Fibroblast of lung (primary cell): ENCODE measurements at places on chromosomes 5 and 9. TPM values are rescaled to one million over a fixed set of nuclear protein-coding genes. Genes with fewer than 3 reads are reported as not detected.

Gene SMC5
- total RNA-seq: 29.2 and 45.7 TPM in 2 replicates

Gene ELOVL7
- under 0.01 and 0.26 TPM in 2 replicates for total RNA-seq

- DNase-seq: no peak
These were observed 3.1 kb upstream of the DOCK8 start for GRCh38 chr9:211557-211956.

Gene COL5A1
- total RNA-seq: 63.7 and 72.8 TPM in 2 replicates

Gene ANKRD31
- 0.26 and 0.33 TPM in 2 replicates for total RNA-seq

Gene LRRC19
- total RNA-seq: not detected in 2 replicates

GRCh38 chr9:109652971-109653370, 127.0 kb upstream of the PALM2AKAP2 start:
- peak; percentile 51 for DNase-seq

Gene PKD2L2
- 0.26 TPM in 1 of 2 replicates, not detected in the other for total RNA-seq

DNA sequence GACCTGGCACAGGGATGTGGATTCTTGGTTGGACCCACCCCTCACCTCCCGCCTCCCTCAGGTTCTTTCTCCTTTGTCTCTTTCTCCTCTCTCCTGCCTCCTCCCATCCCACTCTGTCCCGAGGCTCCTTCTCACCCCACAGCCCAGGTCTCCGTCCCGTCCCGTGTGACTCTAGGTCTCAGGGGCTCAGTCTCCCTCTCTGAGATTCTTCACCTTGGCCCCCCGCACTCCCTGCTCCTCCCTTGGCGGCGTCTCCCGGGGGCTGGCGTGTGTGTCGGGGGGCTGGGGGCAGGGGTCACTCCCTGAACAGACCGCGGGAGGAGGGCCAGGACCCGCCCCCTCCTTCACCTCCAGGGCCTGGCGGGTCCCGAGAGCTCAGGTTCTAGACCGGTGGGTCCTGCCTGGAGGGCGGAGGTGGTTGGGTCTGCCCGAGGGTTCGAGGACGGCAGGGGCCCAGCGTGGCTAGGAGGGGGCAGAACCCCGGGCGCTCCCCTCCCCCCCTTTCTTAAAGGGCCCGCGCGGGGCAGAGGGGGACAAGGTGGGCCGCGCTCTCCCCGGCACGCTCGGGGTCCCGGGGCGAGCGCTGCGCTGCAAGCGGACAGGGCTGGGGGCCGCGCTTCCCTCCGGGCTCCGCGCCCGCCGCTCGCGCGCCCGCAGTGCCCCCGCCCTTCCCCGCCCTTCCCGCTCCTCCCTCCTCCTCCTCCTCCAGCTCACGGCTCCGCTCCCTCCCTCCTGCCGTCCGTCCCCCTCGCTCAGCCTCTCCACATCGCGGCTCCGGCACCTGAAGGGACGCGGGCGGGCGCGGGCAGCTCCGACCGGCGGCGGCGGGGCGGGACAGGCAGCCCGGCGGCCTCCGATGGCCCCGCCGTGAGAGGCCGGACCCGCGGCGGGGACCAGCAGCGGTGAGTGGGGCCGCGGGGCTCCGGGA, at the start of gene PSD2:
Gene PSD2, plus strand, starts transcription at position 735 of the 928 bp plus-strand sequence. CDS start 13,633 bp downstream, outside the sequence.
- no peak for DNase-seq

DNA sequence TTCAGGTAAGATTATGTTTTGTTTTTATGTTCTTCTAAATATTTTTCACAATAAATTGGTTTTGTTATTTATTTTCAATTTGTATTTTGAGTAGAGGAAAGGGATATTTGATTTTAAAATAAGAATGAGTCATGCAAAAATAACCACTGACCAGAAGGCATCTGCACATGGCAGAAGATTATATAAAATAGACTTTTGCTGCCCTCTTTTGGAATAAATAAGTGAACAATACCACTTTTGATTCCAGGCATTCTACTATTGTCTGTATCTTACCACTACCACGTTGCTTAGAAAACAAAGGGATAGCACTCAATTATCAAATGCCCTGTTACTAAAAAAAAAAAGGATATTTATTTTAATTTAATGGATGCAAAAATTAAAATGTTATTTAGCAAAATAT, 227.3 kb upstream of the ITGA1 start:
- DNase-seq: no peak

DNA sequence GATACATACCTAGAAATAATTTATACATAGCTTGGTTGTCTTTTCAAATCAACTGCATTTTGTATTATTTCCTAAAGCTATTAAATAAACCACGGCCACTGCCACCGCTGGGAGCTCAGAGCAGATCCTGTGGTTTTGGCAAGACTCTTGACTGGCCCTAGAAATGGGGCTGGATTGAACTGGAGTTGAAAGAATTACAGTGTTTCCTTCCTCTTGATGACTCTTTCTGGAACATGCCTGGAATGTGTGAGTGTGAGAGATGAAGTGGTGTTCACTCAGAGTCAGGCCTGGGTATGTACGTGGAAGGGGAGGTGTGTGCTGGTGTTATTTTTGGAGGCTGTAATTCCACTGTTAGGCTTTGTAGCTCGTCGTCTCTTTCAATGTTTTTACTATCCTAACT, 45.9 kb downstream of the TEK start:
- DNase-seq: peak; percentile 86

- no peak for DNase-seq
These were observed 111.2 kb upstream of the IER5L start for GRCh38 chr9:129289131-129289731.

Gene OTULINL
- total RNA-seq: under 0.01 and 0.17 TPM in 2 replicates

Gene PLPPR1
- not detected in 2 replicates for total RNA-seq

GRCh38 chr9:96686638-96687335, 31.7 kb upstream of the PRXL2C start:
- peak; percentile 76 for DNase-seq

Gene GRM6
- total RNA-seq: not detected in 2 replicates

- DNase-seq: peak; percentile 74
These were observed 786 bp upstream of the NTNG2 start for GRCh38 chr9:132160802-132161742.

GRCh38 chr5:54491326-54491725, 26.2 kb upstream of the SNX18 start:
- no peak for DNase-seq

GRCh38 chr5:228886-229285, 10.8 kb downstream of the SDHA start:
- no peak for DNase-seq

- DNase-seq: no peak
These were observed 57.5 kb downstream of the CEMIP2 start for GRCh38 chr9:71710856-71711255.

Gene RNF208
- 0.26 and 0.33 TPM in 2 replicates for total RNA-seq

DNA sequence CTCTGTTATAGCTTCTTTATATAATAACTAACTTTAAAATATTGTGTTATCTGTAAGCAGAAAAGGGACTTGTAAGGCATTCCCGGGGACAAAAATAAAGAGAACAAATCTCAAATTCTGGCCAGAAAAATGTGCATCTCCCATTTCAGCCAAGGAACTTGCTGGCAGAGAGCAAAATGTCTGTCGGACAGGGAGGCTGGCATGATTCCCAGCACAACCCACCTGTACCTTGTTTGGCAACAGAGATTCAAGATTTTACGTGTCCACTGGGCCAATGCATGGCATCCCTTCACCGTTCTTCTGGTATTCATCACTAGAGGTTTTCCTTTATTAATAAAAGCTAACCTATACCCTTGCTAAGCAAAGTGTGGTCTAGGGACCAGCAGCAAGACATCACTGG, 566.6 kb downstream of the PSAT1 start:
- peak; percentile 44 for DNase-seq

- no peak for DNase-seq
These were observed 6.7 kb downstream of the CCDC187 start for GRCh38 chr9:136297016-136297691.

DNA sequence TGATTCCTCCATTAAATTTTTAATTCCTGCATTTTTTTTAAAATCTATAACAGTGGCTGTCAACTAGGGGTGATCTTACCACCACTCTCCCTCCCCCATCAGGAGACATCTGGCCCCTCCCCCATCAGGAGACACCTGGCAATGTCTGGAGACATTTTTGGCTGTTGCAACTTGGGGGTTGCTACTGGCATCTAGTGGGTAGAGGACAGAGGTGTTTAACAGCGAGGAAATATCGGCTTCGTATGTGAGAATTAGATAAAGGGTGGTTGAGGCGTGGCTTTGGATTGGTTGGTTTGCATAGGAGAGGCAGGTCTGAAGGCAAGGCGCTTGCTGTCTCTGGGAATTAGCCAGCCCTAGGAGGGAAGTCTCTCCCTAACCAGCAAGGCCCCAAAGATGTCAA, 10.5 kb downstream of the CDHR2 start:
- no peak for DNase-seq

DNA sequence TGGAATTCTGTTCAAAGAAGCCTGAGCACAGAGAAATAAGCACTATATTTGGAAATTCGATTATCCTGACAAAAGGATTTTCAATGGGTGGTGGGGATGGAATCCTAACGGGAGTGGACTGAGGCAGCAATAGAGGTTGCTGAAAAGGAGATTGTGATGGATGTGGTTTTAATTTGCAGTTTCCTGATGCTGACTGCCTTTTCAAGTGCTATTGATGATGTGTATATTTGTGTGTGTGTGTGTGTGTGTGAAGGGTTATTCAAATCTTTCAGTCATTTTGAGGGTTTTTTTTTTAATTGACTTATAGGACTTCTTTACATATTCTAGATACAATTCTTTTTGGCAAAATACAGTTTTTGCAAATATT, 614.5 kb downstream of the HINT1 start:
- no peak for DNase-seq

Gene PROP1
- total RNA-seq: not detected in 2 replicates

- DNase-seq: no peak
These were observed 913.1 kb downstream of the EFNA5 start for GRCh38 chr5:106757672-106758071.

Gene TYRP1
- total RNA-seq: 0.17 TPM in 1 of 2 replicates, not detected in the other

- peak; percentile 82 for DNase-seq
These were observed 11.1 kb downstream of the ZNF608 start for GRCh38 chr5:124735169-124735858.

Gene AK8
- 0.17 and 0.26 TPM in 2 replicates for total RNA-seq

DNA sequence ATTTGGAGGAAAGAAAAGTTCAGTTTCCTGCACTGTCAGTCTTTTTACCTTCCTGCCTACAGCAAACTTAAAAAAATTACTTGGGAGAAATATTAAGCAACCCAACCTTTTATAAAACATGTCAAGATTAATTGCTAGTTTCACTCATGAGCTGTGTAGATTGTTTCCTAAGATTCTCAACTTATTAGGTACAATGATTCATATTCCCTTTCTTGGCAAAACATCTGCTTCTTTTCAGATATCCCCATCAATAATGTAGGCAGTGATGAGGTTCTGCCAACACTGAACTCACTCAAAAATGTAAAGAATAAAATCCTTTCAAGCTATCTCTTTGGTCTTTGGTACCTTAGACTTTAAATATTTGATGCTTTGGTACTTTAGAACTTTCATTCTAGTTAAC, 56.0 kb downstream of the ISL1 start:
- DNase-seq: no peak

DNA sequence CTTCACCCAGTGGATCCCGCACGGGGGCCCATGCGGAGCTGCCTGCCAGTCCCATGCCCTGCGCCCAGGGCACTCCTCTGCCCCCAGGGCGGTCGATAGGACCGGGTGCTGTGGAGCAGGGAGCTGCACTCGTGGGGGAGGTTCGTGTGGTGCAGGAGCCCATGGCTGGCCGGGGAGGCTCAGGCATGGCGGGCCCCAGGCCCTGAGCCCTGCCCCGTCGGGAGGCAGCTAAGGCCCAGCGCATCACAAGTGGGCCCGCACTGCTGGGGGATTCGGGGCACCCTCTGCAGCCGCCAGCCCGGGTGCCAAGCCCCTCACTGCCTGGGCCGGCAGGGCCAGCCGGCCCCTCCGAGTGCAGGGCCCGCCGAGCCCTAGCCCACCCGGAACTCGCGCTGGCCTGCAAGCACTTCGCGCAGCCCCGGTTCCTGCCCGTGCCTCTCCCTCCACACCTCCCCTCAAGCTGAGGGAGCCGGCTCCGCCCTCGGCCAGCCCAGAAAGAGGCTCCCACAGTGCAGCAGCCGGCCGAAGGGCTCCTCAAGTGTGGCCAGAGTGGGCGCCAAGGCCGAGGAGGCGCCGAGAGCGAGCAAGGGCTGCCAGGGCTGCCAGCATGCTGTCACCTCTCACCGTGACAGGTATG, 221.1 kb upstream of the RORB start:
- DNase-seq: no peak

DNA sequence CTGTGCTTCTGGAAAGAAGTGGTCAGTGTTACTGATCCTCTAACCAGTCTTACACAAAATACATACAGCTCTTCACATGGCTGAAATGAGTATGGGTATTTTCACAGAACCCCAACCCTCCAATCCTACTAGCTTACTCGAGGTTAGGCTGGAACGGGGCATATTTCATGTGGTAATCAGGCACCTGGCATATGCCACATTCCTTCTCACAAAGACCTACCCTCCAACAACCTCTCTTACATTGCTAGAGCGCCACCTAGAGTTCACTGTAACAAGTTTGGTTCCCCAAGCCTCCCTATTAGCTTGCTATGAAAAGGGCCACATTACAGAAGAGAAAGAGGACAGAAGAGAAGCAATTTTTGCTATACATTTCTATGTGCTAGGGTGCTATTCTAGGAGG, 597.3 kb downstream of the PRELID2 start:
- DNase-seq: peak; percentile 38

Gene GLDC
- 0.51 and 0.83 TPM in 2 replicates for total RNA-seq

- DNase-seq: peak; percentile 67
These were observed 52.4 kb downstream of the FANCC start for GRCh38 chr9:95264954-95265615.

- DNase-seq: no peak
These were observed 54.6 kb downstream of the KCNT1 start for GRCh38 chr9:135756576-135756975.

Gene IFNA21
- total RNA-seq: not detected in 2 replicates

Gene WDR5
- total RNA-seq: 15.4 and 15.5 TPM in 2 replicates

- DNase-seq: no peak
These were observed 632.3 kb downstream of the CCDC171 start for GRCh38 chr9:16184964-16185646.

Gene NR5A1
- not detected in 2 replicates for total RNA-seq

Gene PHF24
- total RNA-seq: under 0.01 and 0.17 TPM in 2 replicates

- no peak for DNase-seq
These were observed 146.9 kb upstream of the TLX3 start for GRCh38 chr5:171162165-171162564.

GRCh38 chr5:305050-305449, 16.5 kb upstream of the AHRR start:
- no peak for DNase-seq

DNA sequence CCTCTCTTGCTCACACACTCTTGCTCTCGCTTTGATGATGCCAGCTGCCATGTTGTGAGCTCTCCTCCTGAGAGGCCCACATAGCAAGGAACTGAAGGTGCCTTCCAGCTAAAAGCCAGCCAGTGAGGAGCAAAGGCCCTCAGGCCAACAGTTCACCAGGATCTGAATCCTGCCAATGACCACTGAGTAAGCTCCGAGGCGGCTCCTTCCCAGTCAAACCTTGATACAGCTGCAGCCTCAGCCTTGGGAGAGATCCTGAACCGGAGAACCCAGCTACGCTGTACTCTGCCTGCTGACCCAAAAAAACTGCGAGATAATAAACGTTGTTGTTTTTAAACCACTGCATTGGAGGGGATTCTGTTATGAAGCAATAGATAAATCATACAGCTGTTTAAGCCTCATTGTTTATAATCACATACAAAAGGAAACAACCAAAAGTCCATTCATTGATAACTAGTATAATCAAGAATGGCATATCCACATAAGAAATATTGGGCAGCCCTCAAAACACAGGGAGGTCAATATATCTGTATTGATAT, 49.0 kb upstream of the IFNK start:
- DNase-seq: no peak

GRCh38 chr9:135499326-135500070, 984 bp upstream of the MRPS2 start:
- peak; percentile 87 for DNase-seq

- peak; percentile 77 for DNase-seq
These were observed 194.2 kb downstream of the NSG2 start for GRCh38 chr5:174239718-174240117.

- DNase-seq: no peak
These were observed 111.0 kb downstream of the DPYSL3 start for GRCh38 chr5:147398860-147399259.
